Activated T-cell treated with anti-CD3 and anti-CD28 coated beads, Interleukin-2, amount 50 U/mL, for 4 hours (primary cell): ENCODE measurements at places on chromosomes 1 and 21. TPM values are rescaled to one million over a fixed set of nuclear protein-coding genes. Genes with fewer than 3 reads are reported as not detected.

The FAM110D gene
- not detected for total RNA-seq

The TPTE gene
- not detected for total RNA-seq

The CALML6 gene
- total RNA-seq = 0.38 TPM

The ZBTB8A gene
- total RNA-seq = 0.23 TPM

The C1orf52 gene
- 36.3 TPM for total RNA-seq

DNA sequence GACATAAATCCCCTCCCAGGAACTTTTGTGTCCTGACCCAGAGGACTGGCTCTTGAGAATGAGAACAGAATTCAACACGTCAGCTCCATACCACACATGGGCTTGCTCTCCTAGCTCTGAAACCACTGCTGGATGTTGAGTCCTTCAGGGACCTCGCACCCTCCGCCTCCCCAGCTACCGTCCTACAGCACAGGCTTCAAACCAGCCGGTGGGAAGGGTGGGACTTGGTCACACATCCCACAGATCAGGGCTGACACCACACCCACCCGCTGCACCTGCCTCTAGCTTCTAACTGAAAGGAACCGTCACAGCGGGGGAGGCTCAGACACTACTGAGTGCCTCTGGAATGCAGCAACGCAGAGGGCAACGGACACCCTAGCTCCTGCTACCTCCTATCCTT, 24.0 kb downstream of the MRAP start:
- no peak for DNase-seq

GRCh38 chr1:243730487-243731150, 119.4 kb downstream of the AKT3 start:
- no peak for DNase-seq

- DNase-seq = no peak
These were observed 332.2 kb downstream of the NTNG1 start for GRCh38 chr1:107473065-107473464.

DNA sequence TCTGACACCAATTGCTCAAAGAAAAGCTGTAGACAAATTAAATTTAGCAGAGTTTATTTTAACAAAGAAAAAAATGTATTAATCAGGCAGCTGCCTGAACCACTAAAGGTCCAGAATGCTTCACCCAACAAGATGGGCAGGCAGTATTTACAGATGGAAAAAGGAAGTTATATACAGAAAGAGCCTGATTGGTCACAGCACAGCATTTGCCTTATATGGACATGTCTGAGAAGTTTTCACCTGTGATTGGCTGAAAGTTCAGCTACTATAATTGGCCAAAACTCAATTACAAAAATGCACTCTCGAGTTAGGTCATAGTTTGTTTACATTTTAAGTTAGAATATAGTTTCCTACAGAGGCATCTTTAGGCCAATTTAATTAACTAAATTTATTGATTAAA, 15.1 kb upstream of the FMO1 start:
- DNase-seq = no peak
